NCI-H526 treated with DMSO at 0.1 percent for 48 hours (cell line): ENCODE measurements at places on chromosomes 3 and 15.
A peak's percentile ranks its signal among the peaks of the same experiment; 100 is the strongest.

- DNase-seq, result no peak
Measured at GRCh38 chr15:63371297-63371918, 10.2 kb downstream of the CA12 start.

DNA sequence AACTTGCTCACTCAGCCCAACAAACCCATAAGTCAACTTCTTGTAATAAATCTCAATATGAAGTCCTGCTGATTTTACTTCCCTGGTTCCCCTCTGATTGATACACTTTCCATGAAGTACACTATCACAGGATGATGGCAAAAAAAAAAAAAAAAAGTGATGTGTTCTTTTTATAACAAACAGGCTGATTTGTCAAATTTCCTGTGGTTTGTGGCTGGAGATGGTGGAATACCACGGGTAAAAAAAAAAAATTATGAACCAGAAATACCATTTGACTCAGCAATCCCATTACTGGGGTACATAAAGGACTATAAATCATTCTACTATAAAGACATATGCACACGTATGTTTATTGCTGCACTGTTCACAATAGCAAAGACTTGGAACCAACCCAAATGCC, 10.7 kb upstream of the SERPINI2 start:
- no peak for DNase-seq

DNA sequence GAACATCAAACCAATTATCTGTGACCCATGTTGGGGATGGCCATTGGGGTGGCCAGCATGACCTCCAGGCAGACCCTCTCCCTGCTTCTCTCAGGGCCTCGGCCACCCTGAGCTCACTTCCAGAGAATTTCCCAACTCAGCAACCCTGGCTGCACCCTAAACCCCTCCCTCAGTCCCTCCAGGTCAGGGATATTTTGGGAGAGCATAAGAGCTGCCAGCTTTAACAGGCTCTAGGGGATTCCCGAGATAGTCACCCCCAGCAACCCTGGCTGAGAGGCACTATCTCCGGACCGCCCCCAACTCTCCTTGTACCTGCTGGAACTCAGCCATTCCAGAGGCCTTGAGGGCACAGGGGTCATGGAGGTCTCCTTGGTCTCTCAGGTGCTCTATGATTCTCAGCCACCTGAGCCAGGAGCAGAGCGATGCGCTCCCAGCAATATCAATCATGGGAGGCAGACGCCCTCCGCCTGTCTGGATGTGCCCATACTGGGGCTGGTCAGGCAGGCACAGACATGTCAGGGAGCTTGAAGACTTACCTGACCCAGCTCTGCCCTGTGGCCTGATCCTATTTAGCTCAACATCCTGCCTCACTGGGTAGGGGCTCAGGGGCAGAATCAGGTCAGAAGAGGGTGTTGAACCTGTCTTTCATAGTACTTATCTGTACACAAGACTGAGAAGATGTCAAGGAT, 34.9 kb upstream of the CILP start:
- DNase-seq, result no peak

DNA sequence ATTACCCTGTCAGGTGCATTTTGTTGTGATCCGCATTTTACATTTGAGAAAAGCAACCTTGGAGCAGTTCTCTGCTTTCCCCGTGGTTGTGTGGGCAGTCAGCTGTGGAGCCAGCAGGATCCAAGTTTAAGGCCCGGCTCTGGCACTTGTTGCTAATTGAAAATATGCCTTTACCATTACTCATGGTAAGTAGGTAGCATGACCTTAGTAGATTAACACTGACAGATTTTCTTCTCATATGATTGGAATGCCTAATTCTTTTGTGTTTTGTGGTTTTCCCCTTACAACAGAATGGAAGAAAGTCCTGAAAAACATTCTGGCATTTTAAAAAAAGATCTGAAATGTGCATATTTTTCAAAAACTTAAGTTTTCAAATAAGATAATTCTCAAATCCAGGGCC, 246.5 kb upstream of the LRRN1 start:
- no peak for DNase-seq

DNA sequence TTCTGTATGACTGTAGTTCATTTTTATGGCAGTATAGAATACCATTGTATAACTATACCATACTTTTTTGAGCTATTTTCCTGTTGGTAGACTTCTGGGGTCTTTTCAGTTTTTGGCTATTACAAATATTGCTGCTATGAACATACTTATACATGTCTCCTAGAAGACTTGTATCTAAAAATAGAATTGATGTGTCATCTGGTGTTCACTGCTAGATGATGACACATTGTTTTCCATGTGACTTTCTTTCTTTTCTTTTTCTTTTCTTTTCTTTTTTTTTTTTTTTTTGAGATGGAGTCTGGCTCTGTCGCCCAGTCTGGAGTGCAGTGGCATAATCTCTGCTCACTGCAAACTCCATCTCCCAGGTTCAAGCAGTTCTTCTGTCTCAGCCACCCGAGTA, 69.8 kb downstream of the SH3GL3 start:
- no peak for DNase-seq

GRCh38 chr3:15903164-15903563, 105.4 kb upstream of the ANKRD28 start:
- DNase-seq, result no peak

DNA sequence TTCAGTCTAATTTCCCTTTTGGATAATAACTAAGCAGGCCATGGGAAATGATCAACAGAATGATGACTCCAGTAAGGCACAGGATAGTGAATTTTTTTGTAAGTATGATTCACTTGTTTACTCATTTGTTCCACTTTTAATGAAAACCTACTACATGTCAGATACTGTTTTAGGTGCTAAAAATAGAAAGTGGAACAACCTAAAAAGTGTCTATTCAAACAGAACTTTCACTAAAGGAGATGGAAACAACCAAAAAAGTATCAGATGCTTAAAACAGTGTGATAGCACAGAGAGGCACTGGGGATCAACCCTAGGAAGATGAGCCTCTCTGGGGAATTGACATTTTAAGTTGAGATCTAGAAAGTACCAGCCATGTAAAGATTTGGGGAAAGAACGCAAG, 11.1 kb downstream of the RYK start:
- DNase-seq, result no peak

- no peak for DNase-seq
Measured at GRCh38 chr15:68103603-68104002, 49.5 kb downstream of the PIAS1 start.

DNA sequence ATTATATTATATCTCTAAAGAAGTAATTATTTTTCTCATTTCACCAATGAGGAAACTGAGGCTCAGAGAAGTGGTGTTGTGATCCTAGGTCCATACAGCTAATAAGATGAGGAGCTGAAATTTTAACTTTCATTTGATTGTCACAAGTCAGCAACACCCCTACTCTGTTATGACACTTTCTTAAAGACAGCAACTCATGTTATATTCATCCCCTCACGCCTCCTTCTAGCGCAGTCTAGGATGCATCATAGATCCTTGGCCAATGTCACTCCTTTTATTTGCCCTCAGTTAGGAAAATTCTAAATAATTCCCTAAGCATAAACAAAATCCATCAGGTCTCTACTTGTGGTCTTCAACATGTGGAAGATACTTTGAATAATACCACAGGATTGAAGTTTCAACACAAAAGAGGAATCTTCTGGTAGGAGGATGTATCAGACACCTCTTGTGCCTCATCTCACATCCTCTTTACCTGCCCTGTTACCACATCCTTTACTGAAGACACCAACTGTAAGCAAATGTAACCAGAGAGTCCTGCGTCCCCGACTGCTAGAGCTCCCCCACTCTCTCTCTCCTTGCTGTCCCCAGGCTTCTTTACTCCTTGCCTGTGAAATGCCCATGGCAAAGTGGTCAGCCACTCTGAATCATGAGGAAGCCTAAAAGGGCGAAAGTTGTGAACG, 53.7 kb downstream of the TRIM42 start:
- no peak for DNase-seq

DNA sequence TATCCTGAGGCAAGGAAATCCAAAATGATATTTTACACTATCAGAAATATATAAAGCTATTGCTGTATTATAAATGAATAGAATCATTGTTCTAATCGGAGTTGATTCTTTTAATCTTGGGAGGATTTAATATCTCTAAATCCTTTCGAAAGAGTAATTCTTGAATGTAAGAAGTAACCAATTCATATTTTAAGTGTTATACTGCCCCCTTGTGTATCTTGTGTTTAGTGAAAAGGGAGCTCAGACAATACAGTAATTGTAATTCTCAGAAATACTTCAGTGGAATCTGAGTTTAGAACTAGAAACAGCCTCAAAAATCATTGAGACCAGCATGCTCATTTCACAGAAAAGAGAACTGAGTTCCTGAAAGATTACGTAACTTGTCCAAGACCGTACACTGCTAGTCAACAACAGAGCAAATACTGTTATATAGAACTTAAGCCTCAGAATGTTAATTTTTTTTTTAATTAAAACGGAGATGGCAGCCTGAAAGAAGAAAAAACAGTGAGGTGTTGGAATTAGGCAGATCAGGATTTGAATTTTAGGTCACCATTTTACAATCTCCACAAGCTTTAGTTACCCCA, 42.9 kb downstream of the PLCH1 start:
- peak; percentile 61 for DNase-seq

- no peak for DNase-seq
Measured at GRCh38 chr15:95449230-95449628, 881.3 kb upstream of the NR2F2 start.

- no peak for DNase-seq
Measured at GRCh38 chr3:15288331-15289035, 43.9 kb downstream of the SH3BP5 start.
